Central memory CD8-positive, alpha-beta T cell (primary cell): ENCODE measurements at places on chromosomes 4 and X.

DNA sequence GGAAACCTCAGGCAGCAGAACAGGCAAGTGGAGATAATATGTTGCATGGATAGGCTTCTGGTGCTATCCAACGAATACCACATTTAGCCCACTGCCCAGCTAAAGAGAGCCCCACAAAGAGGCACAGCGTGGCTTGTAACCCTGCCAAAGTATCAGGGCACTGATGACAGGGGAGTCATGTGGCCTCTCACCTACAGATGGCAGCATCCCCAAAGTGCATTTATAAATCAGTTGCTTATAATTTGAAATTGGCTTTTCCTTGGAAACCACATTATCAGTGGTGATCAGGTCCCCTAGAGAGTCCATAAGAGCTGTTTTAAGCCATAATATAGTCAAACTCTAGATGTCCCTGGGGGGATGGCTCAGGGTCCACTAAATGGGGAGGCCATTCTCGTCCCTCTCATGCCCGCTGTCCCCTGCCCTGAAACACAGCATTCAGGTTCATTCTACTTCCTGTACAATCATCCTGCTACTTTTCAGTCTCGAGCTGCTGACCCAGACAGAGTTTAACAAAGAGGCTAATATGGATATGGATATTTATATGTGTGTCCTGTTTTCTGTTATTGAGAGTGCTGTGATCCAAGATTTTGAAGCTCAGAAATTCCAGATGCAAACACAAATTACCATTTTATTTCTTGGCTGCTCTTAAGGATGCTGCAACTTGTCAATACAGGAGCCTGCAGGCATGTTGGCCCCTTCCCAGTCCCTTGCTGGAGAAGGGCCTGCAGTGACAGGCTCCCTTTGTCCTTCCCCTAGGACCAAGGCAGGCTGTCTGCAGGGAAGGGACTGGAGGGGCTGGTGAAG is 28.5 kb downstream of the SRPX start:
- no peak for DNase-seq

DNA sequence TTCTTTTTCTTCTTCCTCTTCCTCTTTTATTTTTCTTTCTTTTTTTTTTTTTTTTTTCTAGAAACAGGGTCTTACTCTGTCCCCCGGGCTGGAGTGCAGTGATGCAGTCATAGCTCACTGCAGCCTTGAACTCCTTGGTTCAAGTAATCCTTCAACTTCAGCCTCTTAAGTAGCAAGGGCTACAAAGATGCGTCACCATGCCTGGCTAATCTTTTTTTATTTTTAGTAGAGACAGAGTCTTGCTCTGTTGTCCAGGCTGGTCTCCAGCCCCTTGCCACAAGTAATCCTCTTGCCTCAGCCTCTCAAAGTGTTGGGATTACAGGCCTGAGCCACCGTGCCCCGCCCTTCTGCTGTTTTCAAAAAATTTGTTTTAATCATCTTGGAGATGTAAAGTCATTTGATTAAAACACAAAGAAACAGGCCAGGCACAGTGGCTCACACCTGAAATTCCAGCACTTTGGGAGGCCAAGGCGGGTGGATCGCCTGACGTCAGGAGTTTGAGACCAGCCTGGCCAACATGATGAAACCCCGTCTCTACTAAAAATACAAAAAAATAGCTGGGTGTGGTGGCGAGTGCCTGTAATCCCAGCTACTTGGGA is 28.1 kb downstream of the SYNPO2 start:
- DNase-seq = no peak

- no peak for DNase-seq
Measured at GRCh38 chrX:12327836-12328235, 189.6 kb downstream of the FRMPD4 start.

- DNase-seq = no peak
Measured at GRCh38 chr4:28357990-28358389, 1497.3 kb downstream of the STIM2 start.

- no peak for DNase-seq
Measured at GRCh38 chrX:40960041-40960440, 125.2 kb upstream of the USP9X start.

GRCh38 chr4:40874331-40874730 is 124.6 kb downstream of the NSUN7 start:
- DNase-seq = no peak
